ENCODE measurements at places on chromosomes 3 and 15.
A peak's percentile ranks its signal among the peaks of the same experiment; 100 is the strongest.

GRCh38 chr3:8800016-8800415 lies 30.6 kb upstream of the OXTR start:
- DNase-seq, result no peak

GRCh38 chr15:88636654-88637053 lies 2.2 kb upstream of the ISG20 start:
- DNase-seq, result no peak

GRCh38 chr15:73965758-73966113 lies 26.4 kb downstream of the STOML1 start:
- DNase-seq, result no peak

- DNase-seq, result no peak
These were observed 267.5 kb downstream of the SLCO3A1 start for GRCh38 chr15:92121047-92121446.

DNA sequence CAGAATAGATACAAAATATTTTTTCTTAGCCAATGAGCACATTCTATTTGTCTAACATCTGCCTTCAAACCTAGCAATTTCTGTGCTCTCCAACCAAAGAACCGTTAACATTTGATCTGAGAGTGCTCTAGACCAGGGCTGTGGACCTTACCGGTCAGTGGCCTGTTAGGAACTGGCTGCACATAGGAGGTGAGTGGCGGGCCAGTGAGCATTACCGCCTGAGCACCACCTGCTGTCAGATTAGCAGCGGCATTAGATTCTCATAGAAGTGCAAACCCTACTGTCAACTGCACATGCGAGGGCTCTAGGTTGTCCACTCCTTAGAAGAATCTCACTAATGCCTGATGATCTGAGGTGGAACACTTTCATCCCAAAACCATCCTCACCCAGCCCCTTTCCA lies 131.7 kb downstream of the CADM2 start:
- no peak for DNase-seq

DNA sequence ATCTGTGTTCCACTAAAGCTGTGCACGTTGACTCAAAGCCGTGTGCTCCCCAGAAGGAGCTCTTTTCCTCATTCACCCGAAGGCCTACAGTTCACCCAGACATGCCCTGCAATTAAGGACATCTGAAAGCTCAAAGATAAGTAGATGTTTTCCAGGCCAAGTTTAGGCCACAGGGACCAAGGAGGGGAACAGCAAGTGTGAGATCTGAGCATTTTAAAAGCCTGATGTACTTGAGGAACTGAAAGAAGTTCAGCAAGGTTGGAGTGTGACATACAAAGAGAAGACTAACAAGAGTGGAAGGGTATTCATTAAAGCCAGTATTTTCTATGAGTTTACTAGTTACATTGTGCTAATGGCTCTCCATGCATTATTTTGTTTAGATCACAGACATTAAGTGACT lies 68.0 kb downstream of the CASR start:
- DNase-seq, result no peak

GRCh38 chr3:196108075-196108743 lies 26.3 kb upstream of the TFRC start:
- DNase-seq, result peak; percentile 50

- DNase-seq, result no peak
These were observed 185.2 kb downstream of the NSUN3 start for GRCh38 chr3:94248042-94248441.

DNA sequence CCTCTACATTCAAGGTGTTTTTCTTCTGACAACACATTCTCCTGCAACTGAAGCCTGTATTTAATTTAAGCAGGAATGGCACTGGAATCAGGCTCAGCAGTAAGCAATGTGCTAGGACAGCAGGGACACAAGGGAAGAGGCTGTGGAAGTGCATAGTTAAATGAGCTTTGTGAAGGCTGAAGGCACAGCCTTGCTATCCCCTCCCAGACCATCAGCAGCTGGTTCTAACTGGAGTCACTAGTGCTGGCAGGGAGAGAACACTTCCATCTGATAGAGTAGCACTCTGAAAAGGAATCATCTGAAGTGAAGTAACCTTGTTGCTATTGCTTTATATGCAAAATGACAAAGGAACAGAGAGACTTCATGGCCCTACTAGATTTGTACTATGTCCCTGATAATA lies 14.7 kb downstream of the UQCC5 start:
- DNase-seq, result no peak

- no peak for DNase-seq
These were observed 15.9 kb downstream of the PLA2G4F start for GRCh38 chr15:42140383-42141070.

- DNase-seq, result no peak
These were observed 29.3 kb downstream of the ZNF710 start for GRCh38 chr15:90030376-90030775.

DNA sequence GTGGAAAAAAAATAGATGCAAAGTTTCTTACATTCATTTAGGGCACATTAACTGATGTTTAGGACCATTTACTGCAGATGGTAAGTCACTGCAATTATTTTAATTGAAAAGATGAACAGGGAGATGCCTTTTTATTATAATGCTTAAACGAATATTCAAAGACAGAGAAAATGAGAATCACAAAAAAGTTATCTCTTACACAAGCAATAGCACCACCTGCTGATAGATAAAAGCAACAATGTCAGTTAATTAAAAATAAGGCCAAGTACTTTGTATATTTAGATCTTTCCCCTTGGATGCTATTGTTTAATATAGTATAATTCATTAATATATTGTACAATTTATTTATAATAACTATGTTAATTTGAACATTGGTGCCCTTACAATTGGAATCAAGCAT lies 55.9 kb downstream of the IFT80 start:
- DNase-seq, result peak; percentile 16

GRCh38 chr3:162626172-162626571 lies 1129.6 kb downstream of the OTOL1 start:
- DNase-seq, result no peak

- DNase-seq, result no peak
These were observed 23.4 kb upstream of the SEC13 start for GRCh38 chr3:10344147-10344943.

GRCh38 chr3:33317963-33318709 lies 40.9 kb downstream of the FBXL2 start:
- no peak for DNase-seq

DNA sequence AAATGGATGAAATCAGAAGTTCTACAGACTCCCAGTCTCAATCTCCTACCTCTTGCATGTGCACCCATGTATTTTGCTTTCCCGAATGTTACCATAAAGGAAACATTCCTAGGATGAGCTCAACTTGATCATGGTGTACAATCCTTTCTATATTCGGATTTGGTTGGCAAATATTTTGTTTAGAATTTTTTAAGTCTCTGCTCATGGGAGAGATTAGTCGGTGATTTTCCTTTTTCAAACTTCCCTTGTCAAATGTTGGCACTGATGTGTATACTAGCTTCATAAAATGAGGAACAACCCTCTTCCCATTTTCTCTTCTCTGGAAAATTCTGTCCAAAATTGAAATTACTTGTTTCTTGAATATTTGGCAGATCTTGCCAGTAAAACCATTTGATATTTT lies 317.6 kb upstream of the RASGRP1 start:
- DNase-seq, result no peak

GRCh38 chr3:105516972-105517371 lies 150.3 kb downstream of the ALCAM start:
- no peak for DNase-seq

- no peak for DNase-seq
These were observed 58.7 kb downstream of the P2RY1 start for GRCh38 chr3:152893647-152894046.

- no peak for DNase-seq
These were observed 23.7 kb upstream of the C2CD4B start for GRCh38 chr15:62188744-62189143.

- DNase-seq, result no peak
These were observed 1.8 kb downstream of the STAG1 start for GRCh38 chr3:136750209-136750896.

- DNase-seq, result no peak
These were observed 23.5 kb upstream of the RAP2B start for GRCh38 chr3:153138276-153139210.

- DNase-seq, result no peak
These were observed 374.6 kb upstream of the CFAP20DC start for GRCh38 chr3:59424268-59425010.

GRCh38 chr3:141929341-141929995 lies 53.0 kb downstream of the ATP1B3 start:
- DNase-seq, result no peak

DNA sequence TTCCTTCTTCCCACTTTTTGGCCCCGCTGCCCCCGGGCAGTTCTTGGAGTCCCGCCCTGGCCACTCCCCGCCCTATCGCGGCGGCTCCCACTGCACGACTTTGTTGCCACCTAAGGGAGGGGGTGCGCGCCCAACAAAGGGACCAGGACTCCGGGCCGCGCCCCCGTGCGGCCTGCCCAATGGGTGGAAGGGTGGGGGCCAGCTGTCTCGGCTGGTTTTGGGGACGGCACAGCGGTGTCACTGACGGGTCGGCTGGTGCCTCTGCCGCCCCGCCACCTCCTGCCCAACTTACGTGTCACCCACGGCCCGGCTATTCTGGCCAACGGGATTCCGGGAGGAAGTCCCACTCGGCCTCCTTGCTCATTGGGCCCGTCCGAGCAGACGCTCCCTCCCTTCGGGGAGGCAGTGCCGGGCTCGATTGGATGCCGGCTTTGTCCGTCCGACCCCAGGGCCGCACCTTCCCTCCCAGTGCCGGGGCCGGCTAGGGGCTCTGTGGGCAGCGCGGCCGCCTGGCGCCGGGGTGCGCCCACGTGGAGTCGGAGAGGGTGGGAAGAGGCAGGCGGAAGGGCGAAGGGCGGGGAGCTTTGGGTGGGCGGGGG lies at the start of gene GOLIM4:
Gene GOLIM4 (minus strand): TSS at position 314 of the 599 bp plus-strand sequence. CDS start 639 bp downstream, outside the sequence.
- DNase-seq, result peak; percentile 91

- no peak for DNase-seq
These were observed 27.8 kb downstream of the CA12 start for GRCh38 chr15:63353887-63354286.

DNA sequence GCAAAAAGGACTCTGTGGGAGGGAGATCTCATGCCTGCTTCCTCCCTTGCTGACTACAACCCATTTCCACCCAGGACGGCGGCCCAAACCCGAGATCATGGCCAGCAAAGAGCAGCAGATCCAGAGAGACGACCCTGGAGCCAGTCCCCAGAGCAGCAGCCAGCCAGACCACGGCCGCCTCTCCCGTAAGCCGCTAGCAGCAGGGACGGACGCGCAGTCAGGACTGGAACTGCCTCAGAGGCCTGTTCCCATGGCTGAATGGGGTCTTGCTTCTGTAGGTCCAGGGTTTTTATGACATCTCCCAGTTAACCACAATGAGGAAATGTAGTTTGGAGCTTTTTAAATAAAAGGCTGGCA lies 67.2 kb downstream of the BOC start:
- DNase-seq, result no peak

- no peak for DNase-seq
These were observed 58.6 kb upstream of the CRTC3 start for GRCh38 chr15:90471126-90471525.

GRCh38 chr15:58438956-58439355 lies 7.2 kb downstream of the LIPC start:
- no peak for DNase-seq

- no peak for DNase-seq
These were observed 1158.9 kb upstream of the EPHA6 start for GRCh38 chr3:95655363-95655986.

GRCh38 chr15:41564286-41564959 lies 5.4 kb downstream of the TYRO3 start:
- DNase-seq, result no peak

DNA sequence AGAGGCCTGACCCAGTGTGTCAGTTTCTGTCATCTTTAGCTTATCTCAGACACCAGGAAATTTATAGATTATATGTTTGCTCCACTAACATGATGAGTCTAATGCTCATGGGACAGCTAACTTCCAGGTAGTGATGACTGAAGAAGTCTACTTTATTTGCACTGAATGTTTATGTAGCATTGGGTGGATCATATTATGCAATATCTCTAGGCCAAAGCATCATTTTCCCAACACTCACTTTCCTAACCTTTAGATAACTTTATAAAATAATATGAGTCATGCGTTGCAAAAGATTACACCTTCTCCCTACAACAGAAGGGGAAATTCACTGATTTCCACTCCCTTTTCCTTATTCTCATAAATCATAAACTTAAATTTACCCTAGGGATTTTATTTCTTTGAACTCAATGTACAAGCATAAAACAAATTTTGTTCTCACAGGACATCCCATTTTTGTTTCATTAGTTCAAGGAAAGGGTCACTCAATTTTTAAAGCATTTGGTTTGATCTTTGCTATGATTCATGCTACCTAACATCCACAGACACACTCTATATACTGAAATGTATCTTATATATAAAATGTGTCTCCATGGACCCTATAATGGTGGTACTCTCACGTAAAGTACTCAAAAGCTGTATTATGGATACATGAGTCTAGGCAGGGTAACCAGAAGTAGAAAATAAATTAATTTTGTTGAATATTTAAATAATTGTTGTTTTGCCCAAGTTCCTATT lies 225.2 kb downstream of the WDR72 start:
- DNase-seq, result no peak

- DNase-seq, result no peak
These were observed 33.2 kb upstream of the RGMA start for GRCh38 chr15:93121973-93122910.

GRCh38 chr3:169663951-169664820 lies 674 bp upstream of the MECOM start:
- DNase-seq, result no peak

DNA sequence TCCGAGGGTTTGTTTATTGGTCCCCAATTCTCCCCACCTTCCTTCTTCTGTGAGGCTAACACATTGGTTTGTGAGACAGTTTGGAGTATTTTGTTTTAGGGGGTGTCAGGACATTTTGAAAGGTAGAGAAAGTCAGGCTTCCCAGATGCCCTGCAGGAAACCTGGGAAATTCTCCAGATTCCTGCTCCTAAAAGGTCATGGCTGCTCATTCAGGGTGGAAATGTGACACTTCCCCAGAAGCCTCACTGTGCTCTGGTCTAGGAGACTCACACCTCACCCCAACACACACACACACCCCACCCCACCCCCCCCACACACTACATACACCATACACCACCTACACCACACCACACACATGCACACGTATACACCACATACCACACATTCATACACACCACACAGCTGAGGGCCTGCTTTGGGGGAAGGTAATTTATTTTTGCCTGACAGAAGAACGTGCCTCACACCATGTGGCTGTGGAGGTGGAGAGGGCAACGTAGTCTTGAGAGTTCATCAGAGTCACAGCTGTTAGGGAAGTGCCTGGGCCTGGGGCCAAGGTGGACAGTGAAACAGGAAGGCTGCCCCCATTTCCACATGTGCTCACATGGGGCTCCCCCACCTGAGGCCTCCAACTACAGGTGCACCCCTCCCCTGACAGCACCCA lies 40.4 kb upstream of the LIMD1 start:
- DNase-seq, result no peak
